Germinal center (tissue), 1 donor: ENCODE measurements at places on chromosomes 2 and 18.

- DNase-seq = no peak
Measured at GRCh38 chr2:208150956-208151355, 5.0 kb upstream of the CRYGB start.

DNA sequence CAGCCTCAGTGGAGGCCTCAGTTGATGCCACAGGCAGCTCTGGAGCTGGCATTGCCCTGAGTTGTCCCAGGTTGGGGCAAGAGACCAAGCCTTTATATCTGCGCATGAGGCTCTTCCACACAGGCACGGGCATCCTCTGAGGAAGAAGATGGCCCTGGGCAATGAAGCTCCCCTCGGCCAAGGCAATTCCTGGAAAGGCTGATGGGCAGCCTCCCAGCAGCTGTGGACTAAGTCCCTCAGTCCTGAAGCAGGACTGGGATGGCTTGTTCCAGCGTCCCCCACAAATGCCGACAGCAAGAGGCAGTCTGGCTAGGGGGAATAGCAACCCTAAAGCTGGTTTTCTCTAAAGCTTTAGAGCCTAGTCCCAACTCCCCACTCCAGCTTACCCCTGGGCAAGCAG, 90.0 kb downstream of the TFCP2L1 start:
- no peak for DNase-seq

DNA sequence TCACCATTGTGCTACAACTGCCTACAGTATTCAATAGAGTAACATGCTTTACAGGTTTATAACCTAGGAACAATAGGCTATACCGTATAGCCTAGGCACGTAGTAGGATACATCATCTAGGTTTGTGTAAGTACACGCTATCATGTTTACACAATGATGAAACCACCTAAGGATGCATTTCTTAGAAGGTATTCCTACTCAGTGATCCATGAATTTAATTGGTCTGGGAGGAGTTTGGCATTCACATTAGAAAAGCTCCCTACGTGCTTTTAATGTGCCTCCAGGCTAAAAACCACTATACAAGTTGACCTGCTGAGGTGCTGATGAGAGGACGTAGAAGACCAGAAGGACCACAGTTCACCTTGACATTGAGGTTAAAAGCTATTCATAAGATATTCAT, 154.5 kb upstream of the LRRTM1 start:
- DNase-seq = no peak

- no peak for DNase-seq
Measured at GRCh38 chr2:20419007-20419576, 27.8 kb upstream of the RHOB start.

DNA sequence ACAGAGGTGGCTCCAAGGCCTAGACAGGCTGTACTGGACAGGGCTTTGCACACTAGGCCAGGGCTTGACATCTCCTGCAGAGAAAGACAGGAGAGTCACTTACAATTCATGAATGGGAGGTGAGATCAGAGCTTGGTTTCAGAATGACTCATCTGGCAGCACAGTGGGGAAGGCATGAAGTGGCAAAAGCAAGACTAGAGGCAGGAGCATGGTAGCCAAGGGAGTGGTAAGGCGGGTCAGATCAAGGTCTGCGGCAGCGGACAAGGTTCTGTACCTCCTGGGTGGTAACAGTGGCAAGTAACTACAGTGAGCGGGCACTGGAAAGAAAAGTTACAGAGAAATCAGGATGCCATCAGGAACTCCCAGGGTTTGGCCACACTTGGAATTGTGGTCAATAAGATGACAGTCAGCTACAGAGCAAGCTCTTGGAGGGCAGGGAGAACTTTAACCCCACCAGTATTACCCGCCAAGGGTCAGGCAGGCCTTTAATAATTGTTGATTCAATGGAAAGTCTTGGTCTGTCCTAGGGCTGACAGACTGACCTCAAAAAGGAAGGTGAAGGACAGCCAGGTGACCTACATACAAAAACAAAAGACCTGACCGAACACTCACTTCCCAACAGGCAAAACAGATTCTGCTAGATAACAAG, 5.7 kb downstream of the MCFD2 start:
- no peak for DNase-seq

- no peak for DNase-seq
Measured at GRCh38 chr18:51988277-51988676, 351.7 kb upstream of the DCC start.

DNA sequence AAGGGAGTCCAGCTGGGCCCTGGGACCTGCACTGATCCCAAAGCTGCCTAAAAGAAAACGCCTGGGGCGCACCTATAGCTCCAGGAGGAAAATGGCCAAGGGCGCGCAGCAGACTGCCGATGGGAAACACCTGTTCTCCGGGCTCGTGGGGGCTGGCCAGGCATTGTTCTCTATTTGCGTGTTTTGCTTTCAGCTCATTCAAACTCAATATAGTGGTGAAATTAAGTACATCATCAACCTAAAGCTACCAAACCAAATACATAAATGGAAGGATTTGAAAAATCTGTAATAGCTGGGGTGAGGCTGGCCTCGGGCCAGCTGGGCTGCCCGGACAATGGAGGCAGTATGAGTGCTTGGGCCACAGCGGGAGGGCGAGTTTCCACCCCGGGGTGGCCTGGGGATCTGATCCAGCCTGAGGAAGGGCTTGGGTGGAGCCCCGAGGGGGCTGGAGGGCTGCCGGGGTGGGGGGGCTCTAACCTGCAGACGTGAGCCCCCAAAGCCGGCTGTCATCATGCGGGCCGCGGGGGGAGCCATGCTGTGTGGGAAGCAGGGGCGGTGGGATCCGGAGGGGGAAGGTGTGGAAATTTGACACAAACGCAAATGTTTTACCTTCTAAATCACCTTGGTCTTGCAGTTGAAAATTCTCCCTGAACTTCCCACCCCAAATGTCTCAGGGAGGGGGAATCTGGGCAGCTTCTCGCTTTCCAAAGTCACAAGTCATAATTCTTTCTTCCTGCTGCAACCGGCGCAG, 77.6 kb downstream of the ASB1 start:
- no peak for DNase-seq
